ENCODE measurements at places on chromosomes 1 and 21. TPM values are rescaled to one million over a fixed set of nuclear protein-coding genes. Genes with fewer than 3 reads are reported as not detected.

DNA sequence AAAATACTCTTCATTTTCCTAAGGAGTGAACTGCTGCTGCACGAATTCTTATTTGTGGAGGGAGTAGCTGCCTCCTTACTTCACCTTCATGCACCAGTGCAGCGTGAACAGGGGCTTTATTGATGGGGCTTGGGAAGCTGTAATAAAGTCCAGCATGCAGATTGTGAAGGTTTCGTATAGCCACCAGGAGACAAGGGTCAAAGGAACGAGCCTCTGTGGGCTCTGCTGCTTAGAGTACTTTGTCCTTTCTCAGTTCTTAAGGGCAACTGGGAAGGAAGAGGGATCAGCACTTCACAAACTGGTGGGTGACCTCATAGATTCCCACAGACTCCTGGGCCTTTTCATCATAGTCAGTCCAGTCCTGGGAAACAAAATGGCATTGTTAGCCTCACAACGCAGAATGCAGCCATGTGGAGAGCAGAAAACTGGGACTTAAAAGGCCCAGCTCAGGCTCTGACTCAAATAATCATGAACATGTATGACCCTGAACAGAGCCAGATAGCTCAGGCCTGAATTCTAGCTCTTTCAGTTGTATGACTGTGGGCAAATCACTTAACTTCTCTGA, 6.0 kb downstream of the CZIB start:
- no peak for DNase-seq
- H3K27me3 ChIP-seq: no peaks in the 10 kb centered on the region
- H3K4me3 ChIP-seq: no peak overlapping the region
- H3K27ac ChIP-seq: no peak overlapping the region

GRCh38 chr1:70874818-70875217, 172.8 kb downstream of the PTGER3 start:
- H3K27me3 ChIP-seq: no peaks in the 10 kb centered on the region
- H3K4me1 ChIP-seq: no peaks in the 10 kb centered on the region
- peak overlapping the region; percentile 21 for H3K27ac ChIP-seq
- no peak overlapping the region for H3K4me3 ChIP-seq

GRCh38 chr1:201506092-201506491, 831 bp downstream of the CSRP1 start:
- no peaks in the 10 kb centered on the region for H3K36me3 ChIP-seq
- no peak for DNase-seq
- peak overlapping the region; percentile 92 for H3K4me3 ChIP-seq
- peaks cover 2% of the 10 kb centered on the region for H3K4me1 ChIP-seq

GUCA2B gene
- not detected for total RNA-seq

CD2 gene
- total RNA-seq: 5.5 TPM

NHLH2 gene
- not detected for total RNA-seq

OLIG2 gene
- not detected for total RNA-seq

- H3K36me3 ChIP-seq: no peaks in the 10 kb centered on the region
- no peaks in the 10 kb centered on the region for H3K27me3 ChIP-seq
- H3K4me1 ChIP-seq: no peaks in the 10 kb centered on the region
- no peak overlapping the region for H3K27ac ChIP-seq
- H3K4me3 ChIP-seq: no peak overlapping the region
Measured at GRCh38 chr1:192554904-192555303, 20.7 kb upstream of the RGS1 start.
